ENCODE measurements at places on chromosomes 7 and 10. TPM values are rescaled to one million over a fixed set of nuclear protein-coding genes. Genes with fewer than 3 reads are reported as not detected.

Gene RARRES2
- total RNA-seq: 139 TPM

Gene COBL
- not detected for total RNA-seq

GRCh38 chr7:412313-412710 is 107.3 kb downstream of the PDGFA start:
- no peak for DNase-seq

DNA sequence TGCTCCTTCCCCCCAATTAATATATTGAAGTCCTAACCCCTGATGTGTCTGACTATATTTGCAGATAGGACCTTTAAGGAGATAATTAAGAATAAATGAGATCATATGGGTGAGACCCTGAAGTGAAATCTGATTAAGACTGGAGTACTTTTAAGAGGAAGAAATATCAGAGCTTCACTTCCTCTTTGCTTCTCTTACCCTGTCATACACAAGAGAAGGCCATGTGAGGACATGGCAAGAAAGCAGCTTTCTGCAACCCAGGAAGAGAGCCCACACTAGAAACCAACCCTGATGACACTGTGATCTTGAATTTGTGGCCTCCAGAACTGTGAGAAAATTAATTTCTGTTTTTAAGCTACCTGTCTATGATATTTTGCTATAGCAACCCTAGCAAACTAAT is 44.2 kb downstream of the JMJD1C start:
- DNase-seq: no peak

Gene EN2
- not detected for total RNA-seq

Gene HMX3
- not detected for total RNA-seq

Gene UNCX
- total RNA-seq: not detected

DNA sequence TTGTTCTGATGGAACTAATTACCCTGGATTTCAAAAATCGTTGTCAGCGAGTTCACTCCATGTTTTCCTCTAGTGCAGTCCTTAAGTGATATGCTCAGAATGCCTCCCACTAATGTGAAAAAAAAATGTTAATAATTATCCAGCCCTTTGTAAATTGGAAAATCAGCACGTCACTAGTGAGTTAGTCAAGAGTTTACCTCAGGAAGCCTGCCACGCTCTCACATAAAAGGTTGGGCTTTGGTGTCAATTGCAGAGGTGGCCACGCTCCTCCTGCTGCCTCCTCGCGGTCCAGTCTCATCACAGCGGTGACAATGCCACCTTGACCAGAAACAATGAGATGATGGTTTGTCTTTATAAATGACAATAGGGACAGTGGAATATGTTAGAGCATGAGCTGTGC is 22.5 kb downstream of the UPP1 start:
- DNase-seq: no peak

DNA sequence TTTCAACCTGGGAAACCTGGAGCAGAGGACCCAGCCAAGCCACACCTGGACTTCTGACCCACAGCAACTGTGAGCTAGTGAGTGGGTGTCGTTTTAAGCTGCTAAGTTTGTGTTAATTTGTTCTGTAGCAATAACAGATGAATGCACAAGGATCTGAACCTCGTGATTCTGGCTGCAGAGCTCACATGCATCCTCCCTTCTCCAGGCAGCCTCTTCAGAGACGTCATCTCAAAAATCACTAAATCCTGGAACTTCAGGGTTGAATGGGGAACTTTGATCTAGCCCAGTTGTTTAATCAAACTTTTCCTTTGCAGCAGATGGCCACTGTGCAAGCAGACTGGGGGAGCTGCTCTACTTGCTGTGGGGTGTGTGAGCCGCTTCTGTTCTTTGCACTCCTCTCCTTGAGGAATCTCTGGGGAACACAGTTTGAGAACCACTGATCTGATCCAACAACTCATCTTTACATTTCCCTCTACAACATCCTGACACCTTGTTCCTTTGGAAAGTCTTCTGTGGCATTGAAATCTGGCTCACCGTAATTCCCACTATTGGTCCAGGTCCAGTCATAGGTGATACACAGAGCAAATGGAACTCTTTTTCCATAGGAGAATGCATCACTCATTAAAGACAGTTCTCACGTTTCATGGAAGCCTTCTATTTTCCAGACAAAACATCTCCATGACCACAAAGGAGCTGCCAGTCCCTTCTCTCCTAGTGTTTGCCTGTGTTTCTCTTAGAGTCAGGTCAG is 90.3 kb downstream of the CHN2 start:
- DNase-seq: no peak

Gene INA
- 1.3 TPM for total RNA-seq

Gene BAIAP2L1
- 9.1 TPM for total RNA-seq

Gene NACAD
- 2.6 TPM for total RNA-seq

DNA sequence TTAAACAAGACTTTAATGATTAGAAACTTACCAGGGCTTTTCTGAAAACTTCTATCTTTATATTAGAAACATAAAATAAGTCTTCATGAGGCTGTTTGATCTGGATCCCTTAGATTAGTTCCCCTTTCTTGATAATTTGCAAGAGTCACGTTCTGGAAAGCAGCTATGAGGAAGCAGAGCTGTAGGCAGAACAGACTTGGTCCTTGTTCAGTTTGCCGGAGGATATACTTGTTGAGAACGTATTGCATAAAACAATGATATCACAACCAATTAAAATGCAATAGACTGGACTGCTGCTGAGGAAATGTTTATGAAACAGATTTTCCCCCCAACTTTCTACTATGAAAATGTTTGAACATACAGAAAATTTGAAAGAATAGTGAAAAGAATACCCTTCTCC is 2.8 kb downstream of the SAMD9L start:
- DNase-seq: no peak

Gene GJC3
- total RNA-seq: not detected

GRCh38 chr7:138512092-138512858 is 52.2 kb downstream of the TRIM24 start:
- DNase-seq: no peak

Gene NPFFR1
- not detected for total RNA-seq

Gene STOX1
- under 0.01 TPM for total RNA-seq

DNA sequence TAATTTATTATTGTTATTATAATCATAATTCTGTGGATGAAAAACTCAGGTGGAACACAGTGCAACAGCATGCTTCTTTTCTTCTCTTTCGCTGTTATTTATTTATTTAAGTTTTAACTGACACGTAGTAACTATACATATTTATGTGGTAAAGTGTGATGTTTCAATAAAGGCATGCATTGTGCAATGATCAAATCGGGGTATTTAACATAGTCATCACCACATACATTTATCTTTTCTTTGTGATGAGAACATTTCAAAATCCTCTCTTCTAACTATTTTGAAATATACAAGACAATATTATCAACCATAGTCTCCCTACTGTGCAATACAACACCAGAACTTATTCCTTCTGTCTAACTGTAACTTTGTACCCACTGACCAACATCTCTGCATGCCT is 152.5 kb upstream of the LYZL1 start:
- DNase-seq: peak; percentile 79

Gene HOXA7
- total RNA-seq: 2.2 TPM

GRCh38 chr7:100367676-100368613 is 5.3 kb upstream of the PILRA start:
- no peak for DNase-seq

Gene AGR3
- total RNA-seq: not detected

GRCh38 chr7:25908154-25908949 is 243.6 kb upstream of the NFE2L3 start:
- no peak for DNase-seq

DNA sequence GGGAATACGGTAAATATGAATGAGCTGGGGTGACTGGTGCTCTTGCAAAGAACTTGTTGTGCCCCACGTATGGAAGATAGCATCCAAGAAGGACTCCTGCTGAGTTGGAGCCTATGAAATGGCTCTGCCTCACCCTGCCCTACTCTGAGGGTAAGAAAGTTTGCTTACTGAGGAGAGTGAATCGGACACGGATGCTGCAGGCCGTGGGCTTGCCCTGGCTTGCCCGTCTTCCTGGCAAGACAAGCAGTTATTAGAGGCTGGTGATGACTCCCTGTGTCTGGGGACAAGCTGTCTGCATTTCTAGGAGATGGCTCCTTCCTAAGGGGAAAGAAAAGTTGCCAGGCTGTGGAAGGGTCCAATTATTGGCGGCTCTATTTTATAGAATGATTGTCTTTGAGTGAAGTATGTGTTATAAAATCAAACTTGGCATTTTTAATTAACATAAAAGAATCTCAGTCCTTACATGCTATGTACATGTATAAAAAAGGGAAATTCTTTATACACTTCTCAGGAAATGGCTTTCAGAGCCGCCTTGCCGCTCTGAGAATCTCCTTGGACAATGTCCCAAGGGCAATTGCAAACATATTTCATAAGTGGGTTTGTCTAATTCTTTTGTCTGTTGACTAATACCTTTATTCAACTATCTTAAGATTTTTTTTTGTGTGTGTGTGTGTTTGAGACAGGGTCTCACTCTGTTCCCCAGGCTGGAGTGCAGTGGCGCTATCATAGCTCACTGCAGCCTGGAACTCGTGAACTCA is 64.6 kb downstream of the CYP26A1 start:
- DNase-seq: no peak

DNA sequence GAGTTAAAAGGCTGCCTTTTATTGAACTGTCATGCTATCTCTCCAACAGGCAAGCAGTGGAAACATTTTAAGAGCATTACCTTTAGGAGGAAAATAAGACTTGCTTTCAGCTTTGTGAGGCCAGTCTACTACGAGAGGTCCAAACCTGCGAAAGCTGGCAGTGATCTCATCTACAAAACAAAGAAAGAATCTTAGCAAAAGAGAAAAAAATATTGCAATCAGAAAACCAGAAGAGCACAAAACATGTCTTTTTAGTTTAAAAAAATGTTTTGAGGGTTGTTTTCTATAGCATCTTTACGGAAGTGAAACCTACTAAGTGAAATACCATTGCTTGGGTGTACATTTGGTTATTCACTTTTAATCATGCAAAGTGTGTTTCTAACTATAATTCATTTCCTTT is 147.9 kb downstream of the CPEB3 start:
- no peak for DNase-seq

GRCh38 chr7:43750016-43750887 is 8.2 kb upstream of the BLVRA start:
- peak; percentile 17 for DNase-seq

Gene SPAM1
- not detected for total RNA-seq

DNA sequence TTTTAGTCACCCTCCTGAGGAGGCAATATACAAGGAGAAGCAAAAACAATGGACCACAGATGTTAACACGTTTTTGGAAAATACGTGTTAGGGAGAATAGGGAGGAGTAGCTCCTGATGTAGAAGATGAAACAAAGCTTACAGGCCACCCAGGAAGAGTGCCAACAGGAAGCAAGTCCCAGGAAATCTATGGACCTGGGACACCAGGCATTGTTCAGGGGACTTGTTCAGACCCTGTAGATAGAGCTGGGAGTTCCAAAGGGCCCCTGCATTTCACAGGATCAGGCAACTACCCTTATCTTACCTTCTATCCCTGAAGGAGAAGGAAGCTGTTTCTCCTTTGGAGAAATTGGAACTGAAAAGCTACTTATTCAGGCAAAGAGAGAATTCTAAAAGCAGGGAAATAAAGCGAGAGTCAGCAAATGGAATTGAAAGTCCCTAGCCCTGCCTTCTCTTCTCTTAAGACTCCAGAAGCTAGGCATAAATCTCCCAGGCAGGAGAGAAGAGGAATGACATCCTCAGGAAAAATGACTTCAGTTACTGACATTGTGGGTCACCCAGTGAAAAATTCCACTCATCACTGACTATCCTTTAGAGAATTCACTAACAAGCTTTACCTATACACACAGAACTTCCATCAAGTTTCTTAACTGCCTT is 77.7 kb upstream of the FAM3C start:
- DNase-seq: no peak

Gene ANKRD22
- not detected for total RNA-seq

GRCh38 chr10:121942749-121943416 is 15.1 kb upstream of the ATE1 start:
- peak; percentile 78 for DNase-seq

GRCh38 chr7:119630406-119630969 is 642.5 kb upstream of the KCND2 start:
- DNase-seq: no peak

DNA sequence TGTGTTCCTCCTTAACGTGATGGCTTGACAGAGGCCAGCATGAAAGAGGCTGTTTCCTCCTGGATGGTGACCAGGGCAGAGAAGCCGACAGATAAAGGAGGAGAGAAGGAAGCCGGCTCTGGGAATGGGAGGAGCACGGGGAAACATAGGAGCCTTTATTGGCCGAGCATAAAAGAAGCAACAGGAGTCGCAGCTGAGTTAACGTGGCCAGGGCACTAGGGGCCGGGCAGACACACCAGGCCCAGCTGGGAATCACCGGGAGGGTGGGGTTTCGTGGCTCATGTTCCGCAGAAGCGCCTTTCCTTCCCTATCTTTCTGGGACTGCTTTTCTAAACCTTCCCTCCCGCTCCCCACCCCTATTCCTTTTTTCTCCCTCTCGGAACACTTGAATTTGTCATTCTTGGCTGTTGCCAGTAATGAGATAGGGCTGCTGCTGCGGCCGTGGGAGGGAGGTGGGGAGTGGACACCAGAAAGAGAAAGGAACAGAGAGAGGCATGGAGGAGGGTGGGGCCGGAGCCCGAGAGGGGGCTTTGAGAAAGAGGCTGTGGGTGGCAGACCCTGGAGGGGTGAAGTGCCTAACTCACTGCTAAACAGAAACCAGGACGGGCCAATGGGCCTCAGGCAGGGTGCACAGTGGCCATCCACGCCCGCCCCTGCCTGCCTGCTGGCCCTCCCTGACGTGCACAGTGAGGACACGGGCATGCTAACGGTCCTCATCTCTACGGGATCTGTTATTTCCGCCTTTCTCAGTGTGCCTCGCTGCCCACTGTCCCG is 65.2 kb downstream of the COL13A1 start:
- peak; percentile 89 for DNase-seq

Gene SFTPA1
- not detected for total RNA-seq

DNA sequence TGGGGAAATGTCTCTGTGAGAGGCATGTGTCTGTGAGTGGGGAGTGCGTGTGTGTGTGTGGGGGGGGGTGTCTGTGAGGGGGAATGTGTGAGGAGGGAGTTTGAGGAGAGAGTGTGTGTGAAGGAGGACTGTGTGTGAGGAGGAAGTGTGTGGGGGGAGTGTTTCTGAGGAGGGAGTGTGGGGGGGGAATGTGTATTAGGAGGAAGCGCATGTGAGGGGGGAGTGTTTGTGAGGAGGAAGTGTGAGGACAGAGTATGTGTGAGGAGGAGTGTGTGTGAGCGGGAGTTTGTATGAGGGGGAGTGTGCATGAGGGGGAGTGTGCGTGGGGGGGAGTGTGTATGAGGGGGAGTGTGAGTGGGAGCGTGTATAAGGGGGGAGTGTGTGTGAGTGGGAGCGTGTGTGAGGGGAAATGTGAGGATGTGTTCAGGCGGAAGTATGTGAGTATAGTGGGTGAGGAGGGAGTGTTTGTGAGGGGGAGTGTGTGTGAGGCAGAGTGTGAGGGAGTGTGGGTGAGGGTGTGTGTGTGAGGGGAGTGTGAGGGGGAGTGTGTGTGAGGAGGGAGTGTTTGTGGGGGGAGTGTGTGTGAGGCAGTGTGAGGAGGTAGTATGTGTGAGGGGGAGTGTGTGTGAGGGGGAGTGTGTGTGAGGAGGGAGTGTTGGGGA is 21.8 kb upstream of the PTPRN2 start:
- no peak for DNase-seq

- no peak for DNase-seq
Observed at GRCh38 chr10:69445041-69445440, 6.2 kb upstream of the TSPAN15 start.

Gene MLXIPL
- total RNA-seq: not detected

- DNase-seq: peak; percentile 1
Observed at GRCh38 chr7:38628630-38629385, 2.4 kb downstream of the AMPH start.

Measured in fibroblast of villous mesenchyme (primary cell).